HepG2 (cell line): ENCODE measurements at places on chromosomes 2 and 18.

DNA sequence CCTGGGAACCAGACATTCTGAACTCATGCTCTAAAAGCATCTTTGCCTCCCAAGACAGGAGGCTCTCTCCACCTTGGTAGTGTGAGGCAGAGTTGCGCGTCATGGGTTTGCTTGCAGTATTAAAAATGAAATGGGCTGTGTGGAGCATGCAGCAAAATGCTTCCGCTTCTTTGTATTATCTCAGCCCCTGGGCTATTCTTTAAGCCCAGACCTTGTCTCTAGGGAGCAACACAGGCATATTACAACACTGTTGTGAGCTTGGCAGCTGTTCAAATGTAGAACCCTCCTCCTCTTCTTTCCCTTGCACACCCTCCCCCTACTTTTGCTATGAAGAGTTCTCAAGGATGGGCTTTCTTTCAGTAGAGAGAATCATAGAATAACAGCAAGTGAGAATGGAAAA is 185.1 kb upstream of the LHCGR start:
- DNase-seq = no peak

- DNase-seq = no peak
These were observed 94.9 kb downstream of the RND3 start for GRCh38 chr2:150392614-150393013.

- DNase-seq = no peak
These were observed 1007.0 kb upstream of the ACVR2A start for GRCh38 chr2:146837857-146838256.

- no peak for DNase-seq
These were observed at the start of gene WIPF1 for GRCh38 chr2:174597345-174598047. Gene WIPF1 (minus strand): TSS chr2:174597804. CDS start chr2:174585573, 12,231 bp downstream.

GRCh38 chr2:232485348-232485756 is 2.3 kb downstream of the ECEL1 start:
- no peak for DNase-seq

DNA sequence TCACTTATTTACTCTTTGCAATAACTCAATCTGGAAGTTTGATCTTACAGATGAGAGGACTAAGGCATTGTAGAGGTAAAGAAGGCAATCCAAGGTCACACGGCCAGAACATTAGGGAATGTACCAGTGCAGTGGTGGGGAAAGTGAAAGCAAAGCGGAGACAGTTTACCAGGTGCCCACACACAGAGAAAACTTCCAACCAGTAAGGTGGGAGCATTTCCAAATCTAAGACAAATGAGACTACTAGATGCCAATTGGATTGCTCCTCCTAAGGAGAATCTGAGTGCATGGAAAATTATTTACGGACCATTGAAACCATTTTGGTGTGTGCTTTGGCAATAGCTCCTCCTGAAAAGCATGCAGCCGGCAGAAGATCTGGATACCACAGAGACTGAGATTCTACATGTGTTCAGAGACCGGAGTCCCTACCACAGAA is 34.9 kb downstream of the SLC20A1 start:
- no peak for DNase-seq

- no peak for DNase-seq
These were observed 4.5 kb downstream of the FAM117B start for GRCh38 chr2:202639231-202639630.

- DNase-seq = no peak
These were observed 560.9 kb upstream of the PKDCC start for GRCh38 chr2:41486948-41487347.

- DNase-seq = no peak
These were observed 6.6 kb downstream of the ARHGAP25 start for GRCh38 chr2:68741238-68741637.

GRCh38 chr2:127045792-127046501 is 61.0 kb downstream of the BIN1 start:
- no peak for DNase-seq

- DNase-seq = no peak
These were observed 79.8 kb downstream of the LIMS1 start for GRCh38 chr2:108614043-108614545.

DNA sequence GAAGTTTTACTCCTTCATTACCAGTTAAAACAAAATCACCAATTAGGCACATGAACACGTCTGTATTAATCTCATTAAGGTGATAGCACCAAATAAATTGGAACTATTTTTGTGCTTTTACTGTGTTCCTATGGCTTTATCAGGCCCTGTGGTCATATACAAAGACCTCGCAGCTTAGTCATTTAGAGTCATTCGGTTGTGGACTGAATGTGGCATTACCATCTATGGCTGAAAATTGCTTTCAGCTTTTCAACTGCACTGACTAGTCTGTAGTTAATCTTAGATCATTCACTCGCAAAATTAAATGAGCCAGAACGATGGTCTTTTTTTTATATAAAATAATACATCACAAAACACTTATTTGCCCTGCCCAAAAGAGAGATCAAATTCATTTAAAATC is 601.7 kb downstream of the NR4A2 start:
- DNase-seq = no peak

GRCh38 chr2:144402251-144402650 is 117.7 kb downstream of the ZEB2 start:
- no peak for DNase-seq

DNA sequence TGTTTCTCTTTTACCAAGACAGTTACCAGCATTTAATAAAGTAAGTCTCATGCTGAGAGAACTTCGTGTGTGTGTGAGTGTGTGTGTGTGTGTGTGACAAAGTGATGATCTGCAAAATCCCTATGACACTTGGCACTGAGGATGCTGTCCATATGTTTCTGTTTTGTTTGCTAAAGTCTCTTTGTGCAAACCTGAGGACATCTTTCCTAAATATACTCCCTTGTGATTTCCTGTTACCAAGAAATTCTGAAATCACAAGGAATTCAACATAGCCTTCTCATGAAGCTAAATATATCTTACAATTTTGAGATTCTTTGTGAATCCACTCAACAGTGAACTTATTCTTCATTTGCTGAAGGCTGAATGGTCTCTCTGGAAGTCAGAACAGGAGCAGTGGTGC is 1359.7 kb upstream of the NRXN1 start:
- DNase-seq = no peak

GRCh38 chr2:216971593-216971992 is 111.7 kb upstream of the TNP1 start:
- DNase-seq = no peak

- no peak for DNase-seq
These were observed 1597.5 kb upstream of the PIK3C3 start for GRCh38 chr18:40357536-40357935.

GRCh38 chr2:10331027-10331701 is 28.5 kb downstream of the HPCAL1 start:
- DNase-seq = no peak

GRCh38 chr18:46624127-46624526 is 32.9 kb downstream of the LOXHD1 start:
- no peak for DNase-seq

DNA sequence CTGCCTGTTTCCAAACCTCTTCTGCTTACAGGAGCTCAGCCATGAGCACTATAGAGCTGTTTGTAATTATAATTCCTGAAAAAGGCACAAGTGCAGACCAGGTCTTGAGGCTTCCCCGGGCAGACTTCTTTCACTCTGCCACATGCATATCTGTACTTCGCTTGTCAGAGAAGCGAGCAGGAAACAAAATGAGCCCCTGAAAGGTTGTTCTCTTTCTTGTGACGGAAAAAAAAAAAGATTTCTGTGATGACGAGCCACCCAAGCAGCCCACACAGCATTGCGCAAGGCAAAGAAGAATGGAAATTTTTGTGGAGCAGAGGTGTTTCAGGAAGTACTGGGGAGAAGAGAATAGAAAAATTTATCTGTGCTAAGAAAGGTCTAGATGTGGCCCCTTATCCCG is 54.0 kb upstream of the LINC00305 start:
- DNase-seq = no peak

DNA sequence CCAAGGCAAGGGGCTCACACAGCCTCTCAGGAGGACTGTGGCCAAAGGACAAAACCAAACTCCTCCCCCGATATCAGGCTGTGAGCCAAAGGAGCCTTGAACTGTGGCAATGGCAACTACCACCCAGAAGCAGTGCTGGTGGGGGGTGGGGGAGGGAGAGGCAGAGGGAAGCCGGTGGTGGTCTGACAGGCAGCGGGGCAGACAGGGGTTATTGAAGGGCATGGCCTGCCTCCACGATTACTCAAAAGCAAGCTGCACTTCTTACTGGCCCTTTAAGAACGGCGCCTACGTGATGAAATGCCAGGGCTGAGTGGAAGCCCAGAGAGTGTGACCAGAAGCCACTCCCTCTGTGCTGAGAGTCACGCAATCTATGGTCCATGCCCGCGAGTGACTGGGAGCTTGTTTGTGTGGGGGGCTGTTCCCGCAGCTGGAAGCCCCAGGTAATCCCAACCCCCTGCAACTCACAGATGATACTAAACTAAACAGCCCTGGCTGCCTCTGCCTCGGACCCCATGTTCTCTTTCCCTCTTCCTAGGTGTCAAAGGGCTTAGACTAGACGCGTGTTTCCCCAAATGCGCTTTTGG is 128.2 kb upstream of the CXCR4 start:
- DNase-seq = peak; percentile 16

DNA sequence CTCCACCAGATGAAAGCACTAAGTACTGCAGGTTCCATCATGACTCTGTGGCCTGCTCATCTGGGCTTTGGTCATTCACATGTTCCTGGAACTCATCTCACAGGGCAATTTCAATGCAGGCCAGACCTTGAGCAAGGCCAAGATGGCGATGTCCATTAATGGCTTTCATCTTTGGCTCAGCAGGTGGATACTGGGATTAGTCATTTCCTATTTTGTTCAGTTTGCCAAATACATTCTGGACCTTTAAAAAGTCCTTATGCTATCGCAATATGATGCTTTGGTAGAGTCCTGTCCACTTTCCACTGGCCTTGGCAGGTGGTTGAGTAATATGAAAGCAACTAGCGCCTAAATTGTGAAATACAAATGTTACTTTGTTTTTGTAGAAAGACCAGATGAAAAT is 170.1 kb upstream of the REV1 start:
- DNase-seq = no peak

DNA sequence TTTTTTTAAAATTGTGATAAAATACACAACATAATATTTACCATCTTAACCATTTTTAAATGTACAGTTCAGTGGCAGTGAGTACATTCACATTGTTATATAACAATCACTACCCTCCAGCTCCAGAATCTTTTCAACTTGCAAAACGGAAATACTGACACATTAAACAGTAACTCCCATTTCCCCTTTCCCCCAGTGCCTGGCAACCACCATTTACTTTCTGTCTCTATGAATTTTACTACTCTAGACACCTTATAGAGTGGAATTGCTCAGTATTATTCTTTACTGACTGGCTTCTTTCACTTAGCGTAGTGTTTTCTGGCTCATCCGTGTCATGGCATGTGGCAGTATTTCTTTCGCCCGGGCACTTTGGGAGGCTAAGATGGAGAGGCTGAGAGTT is 32.6 kb downstream of the FASTKD2 start:
- DNase-seq = no peak

DNA sequence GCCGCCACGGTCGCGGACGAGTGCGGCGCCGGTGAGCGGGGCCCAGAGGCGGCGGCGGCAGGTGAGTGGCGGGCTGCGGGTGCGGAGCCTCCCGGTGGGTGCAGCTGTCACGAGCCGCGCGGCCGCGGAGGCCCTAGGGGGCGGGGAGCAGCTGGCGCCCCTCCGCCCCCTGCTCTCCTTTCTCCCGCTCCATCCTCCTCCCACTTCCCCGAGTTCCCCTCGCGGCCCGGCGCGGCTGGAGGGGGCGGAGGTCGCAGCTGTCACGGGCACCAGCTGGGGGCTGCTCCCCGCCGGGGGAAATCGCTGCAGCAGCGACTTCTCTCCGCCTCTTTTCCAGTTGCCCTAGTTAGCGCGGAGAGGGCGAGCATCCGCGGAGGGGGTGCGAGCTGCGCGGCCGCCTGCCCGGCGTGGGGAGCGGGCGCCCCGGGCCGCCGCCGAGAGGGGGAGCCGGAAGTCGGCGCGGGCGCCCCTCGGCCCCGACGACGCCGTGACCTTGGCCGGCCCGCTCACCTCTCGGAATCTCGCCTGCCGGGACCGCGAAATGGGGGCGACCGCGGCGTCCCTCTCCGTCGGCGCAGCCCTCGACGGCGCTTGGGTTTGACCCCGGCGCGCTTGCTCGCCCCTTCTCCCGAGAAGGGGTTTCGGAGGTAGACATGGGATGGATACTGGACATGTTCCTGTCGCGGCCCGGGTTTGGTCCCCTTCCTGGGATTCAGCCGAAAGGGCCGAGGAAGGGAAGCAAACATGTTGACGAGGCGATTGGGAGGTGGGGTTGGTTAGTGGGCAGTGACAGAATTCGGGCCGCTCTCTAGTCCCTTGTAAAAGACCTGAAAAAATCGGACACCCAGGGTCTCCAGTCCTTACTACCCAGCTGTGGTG is 727 bp downstream of the NCOA1 start:
- no peak for DNase-seq

- DNase-seq = no peak
These were observed 176.7 kb upstream of the PKDCC start for GRCh38 chr2:41871080-41871479.

GRCh38 chr2:70128005-70128404 is 40.7 kb downstream of the PCBP1 start:
- DNase-seq = no peak

- no peak for DNase-seq
These were observed 103.8 kb upstream of the RFX8 start for GRCh38 chr2:101578671-101579070.

DNA sequence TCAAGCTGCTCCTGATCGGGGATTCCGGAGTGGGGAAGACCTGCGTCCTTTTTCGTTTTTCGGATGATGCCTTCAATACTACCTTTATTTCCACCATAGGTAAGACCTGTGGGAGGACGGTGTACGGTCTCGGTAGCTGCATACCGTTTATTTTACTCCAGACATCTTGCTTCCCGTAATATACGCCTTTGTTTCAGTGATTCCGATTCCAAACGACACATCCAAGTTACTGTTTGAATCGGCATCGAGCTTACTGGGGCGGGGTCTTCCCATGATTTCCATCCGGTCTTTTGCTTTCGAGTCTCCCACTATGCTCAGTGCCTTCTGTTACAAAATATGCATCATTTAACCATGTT is 731 bp downstream of the RAB10 start:
- no peak for DNase-seq

- DNase-seq = no peak
These were observed 83.1 kb upstream of the SP3 start for GRCh38 chr2:174048243-174048642.

- DNase-seq = peak; percentile 44
These were observed 49.7 kb downstream of the SH2D6 start for GRCh38 chr2:85468096-85468703.

- no peak for DNase-seq
These were observed 67.4 kb downstream of the SLC9A2 start for GRCh38 chr2:102686479-102687439.
